Bronchus fibroblast of lung (primary cell): ENCODE measurements at places on chromosomes 11 and 22. TPM values are rescaled to one million over a fixed set of nuclear protein-coding genes. Genes with fewer than 3 reads are reported as not detected.

Gene SEC14L6
- total RNA-seq: under 0.01 and 0.50 TPM in 2 replicates

Gene CRYBB3
- total RNA-seq: not detected in 2 replicates

Gene SCGB1D2
- total RNA-seq: not detected in 2 replicates

Gene MMP12
- total RNA-seq: not detected in 2 replicates

Gene PHF21B
- total RNA-seq: under 0.01 TPM in 1 of 2 replicates, not detected in the other

Gene KIF18A
- total RNA-seq: 18.0 and 20.7 TPM in 2 replicates

Gene SEPTIN3
- total RNA-seq: under 0.01 and 0.15 TPM in 2 replicates

Gene TRPM5
- not detected in 2 replicates for total RNA-seq

Gene CADM1
- 2.2 and 3.4 TPM in 2 replicates for total RNA-seq

Gene NUP160
- total RNA-seq: 12.0 and 12.4 TPM in 2 replicates

Gene SSTR3
- not detected in 2 replicates for total RNA-seq

Gene ANO5
- under 0.01 TPM in 1 of 2 replicates, not detected in the other for total RNA-seq

Gene PNPLA5
- not detected in 2 replicates for total RNA-seq

Gene GGT1
- total RNA-seq: 1.0 and 2.2 TPM in 2 replicates

Gene MS4A12
- not detected in 2 replicates for total RNA-seq

Gene EPS8L2
- total RNA-seq: 11.8 and 13.5 TPM in 2 replicates

Gene PAMR1
- total RNA-seq: 25.1 and 26.1 TPM in 2 replicates

Gene OR6A2
- total RNA-seq: not detected in 2 replicates

Gene UBQLN3
- not detected in 2 replicates for total RNA-seq

Gene NRXN2
- total RNA-seq: 0.67 and 0.89 TPM in 2 replicates

Gene NAALAD2
- total RNA-seq: 2.0 and 2.2 TPM in 2 replicates

Gene TYR
- not detected in 2 replicates for total RNA-seq

Gene ZFTA
- total RNA-seq: 9.2 and 16.0 TPM in 2 replicates

Gene OR8G5
- not detected in 2 replicates for total RNA-seq

Gene APOL4
- total RNA-seq: not detected in 2 replicates

Gene UBQLNL
- total RNA-seq: under 0.01 and 0.17 TPM in 2 replicates

Gene KCNJ11
- total RNA-seq: under 0.01 TPM in 2 replicates

Gene CNGA4
- not detected in 2 replicates for total RNA-seq

Gene ISX
- total RNA-seq: not detected in 2 replicates

Gene FAM227A
- 0.67 and 1.8 TPM in 2 replicates for total RNA-seq

Gene OR8A1
- not detected in 2 replicates for total RNA-seq

Gene LMNTD2
- total RNA-seq: 0.59 and 0.84 TPM in 2 replicates

Gene FGF4
- not detected in 2 replicates for total RNA-seq

Gene NELL1
- total RNA-seq: not detected in 2 replicates

Gene OR52H1
- total RNA-seq: not detected in 2 replicates

Gene GGTLC3
- not detected in 2 replicates for total RNA-seq

Gene SYT13
- not detected in 2 replicates for total RNA-seq

Gene LINC01488
- total RNA-seq: not detected in 2 replicates

Gene MAP6
- total RNA-seq: 0.34 and 0.59 TPM in 2 replicates

Gene KDM4D
- total RNA-seq: 2.1 and 2.7 TPM in 2 replicates

Gene APOA5
- not detected in 2 replicates for total RNA-seq

Gene LRRC74B
- not detected in 2 replicates for total RNA-seq

Gene THRSP
- not detected in 2 replicates for total RNA-seq

Gene PIWIL4
- total RNA-seq: 0.50 and 0.59 TPM in 2 replicates

Gene F2
- not detected in 2 replicates for total RNA-seq

Gene MUC5AC
- total RNA-seq: not detected in 2 replicates
